ENCODE measurements at places on chromosomes 2 and 18. TPM values are rescaled to one million over a fixed set of nuclear protein-coding genes. Genes with fewer than 3 reads are reported as not detected.

GRCh38 chr2:101159526-101159925 lies 8.3 kb upstream of the TBC1D8 start:
- DNase-seq, result no peak
- no peaks in the 10 kb centered on the region for H3K27me3 ChIP-seq
- no peaks in the 10 kb centered on the region for H3K36me3 ChIP-seq
- H3K27ac ChIP-seq, result no peak overlapping the region
- H3K4me1 ChIP-seq, result no peaks in the 10 kb centered on the region

DNA sequence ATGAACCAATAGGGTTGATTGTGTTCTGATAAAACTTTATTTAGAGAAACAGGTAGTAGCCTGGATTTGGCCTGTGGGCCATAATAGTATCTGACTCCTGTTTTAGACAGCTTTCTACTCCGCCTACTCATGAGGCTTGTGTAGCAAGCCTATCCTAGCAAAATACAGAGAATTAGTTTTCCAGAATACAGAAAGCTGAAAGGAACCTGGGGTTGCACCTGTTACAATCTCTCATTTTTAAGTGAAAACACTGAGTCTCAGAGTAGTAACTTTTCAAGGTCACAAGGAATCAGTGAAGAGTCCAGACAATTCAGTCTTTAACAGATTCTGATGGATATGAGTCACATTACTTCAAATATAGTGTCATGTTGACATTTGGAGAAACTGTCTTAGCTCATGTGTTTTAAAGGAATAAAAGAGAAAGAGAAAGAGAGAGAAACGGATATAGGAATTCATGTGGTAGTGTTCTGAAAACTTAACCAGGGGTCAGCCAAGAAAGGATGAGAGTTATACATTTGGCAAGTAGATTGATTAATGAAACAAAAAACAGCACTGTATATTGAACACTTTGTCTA lies 17.0 kb downstream of the ARHGAP28 start:
- H3K4me3 ChIP-seq, result no peak overlapping the region
- peaks cover 6% of the 10 kb centered on the region for H3K4me1 ChIP-seq
- no peaks in the 10 kb centered on the region for H3K27me3 ChIP-seq
- H3K27ac ChIP-seq, result no peak overlapping the region

DNA sequence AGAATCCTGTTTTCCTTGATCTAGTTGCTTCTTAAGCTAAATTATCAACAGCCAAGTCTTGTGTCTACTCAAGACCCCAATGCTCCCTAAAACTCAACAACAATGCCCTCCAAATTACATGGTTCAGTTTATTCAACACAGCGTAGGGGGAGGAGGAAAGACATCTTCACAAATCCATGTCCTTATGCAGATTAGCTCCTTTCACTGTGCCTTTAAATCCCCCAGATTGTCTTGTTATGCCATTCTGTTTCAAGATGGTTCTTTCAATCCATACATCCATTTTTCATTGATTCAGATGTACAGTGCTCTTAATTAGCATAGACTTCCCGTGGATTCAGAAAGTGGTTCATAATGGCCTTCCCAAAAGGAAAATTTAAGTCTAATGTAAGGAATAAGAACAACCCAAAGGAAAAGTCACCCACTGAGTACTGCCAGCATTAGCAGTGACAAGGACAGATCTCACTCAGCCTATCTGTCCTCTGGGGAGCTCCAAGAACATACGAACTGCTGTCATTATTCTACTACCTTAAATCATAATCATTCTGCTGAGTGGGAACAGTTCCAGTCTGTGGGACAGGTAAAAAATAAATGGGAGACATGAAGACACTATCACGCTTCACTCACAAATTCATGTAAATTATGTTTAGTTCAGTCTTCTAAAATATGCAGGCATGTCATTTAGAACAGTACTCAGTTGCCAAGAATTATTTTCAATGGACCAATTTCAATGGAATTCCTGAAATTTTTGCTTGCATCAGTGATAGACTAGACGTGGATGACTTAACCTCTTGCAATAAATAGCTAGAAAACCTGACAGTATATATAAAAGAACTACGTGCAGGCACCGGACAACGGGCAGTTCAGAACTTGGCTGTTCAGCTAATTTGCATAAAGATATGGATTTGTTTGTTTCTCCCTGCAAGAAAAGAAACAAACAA lies 58.9 kb upstream of the RNU4ATAC start:
- no peak overlapping the region for H3K27ac ChIP-seq
- no peak for DNase-seq
- peaks cover 11% of the 10 kb centered on the region for H3K4me1 ChIP-seq
- no peaks in the 10 kb centered on the region for H3K27me3 ChIP-seq
- peaks cover 30% of the 10 kb centered on the region for H3K36me3 ChIP-seq

- no peak overlapping the region for H3K4me3 ChIP-seq
- H3K36me3 ChIP-seq, result no peaks in the 10 kb centered on the region
- H3K4me1 ChIP-seq, result peaks cover 3% of the 10 kb centered on the region
- H3K27me3 ChIP-seq, result no peaks in the 10 kb centered on the region
- H3K27ac ChIP-seq, result no peak overlapping the region
Observed at GRCh38 chr2:188956290-188956689, 17.9 kb upstream of the COL3A1 start.

DNA sequence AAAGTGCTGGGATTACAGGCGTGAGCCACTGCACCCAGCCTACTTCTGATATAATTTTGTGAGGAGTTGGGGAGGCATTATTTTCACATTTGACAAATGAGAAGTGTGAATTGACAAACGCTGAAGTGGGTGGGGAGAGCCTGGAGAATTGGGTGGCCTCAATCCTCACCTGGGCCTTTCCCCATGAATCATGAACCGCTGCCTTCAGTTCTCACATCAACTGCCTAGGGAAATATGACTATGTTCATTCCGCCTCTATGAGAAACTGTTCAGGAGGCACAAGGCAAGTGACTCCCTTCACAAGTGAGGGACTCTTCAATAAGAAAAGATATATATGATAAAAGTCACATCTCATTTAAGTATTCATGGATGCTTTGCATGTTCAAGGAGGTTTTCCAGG lies 96.6 kb upstream of the RND3 start:
- H3K4me3 ChIP-seq, result no peak overlapping the region
- no peaks in the 10 kb centered on the region for H3K27me3 ChIP-seq
- no peak for DNase-seq
- H3K27ac ChIP-seq, result no peak overlapping the region
- H3K4me1 ChIP-seq, result no peaks in the 10 kb centered on the region

DNA sequence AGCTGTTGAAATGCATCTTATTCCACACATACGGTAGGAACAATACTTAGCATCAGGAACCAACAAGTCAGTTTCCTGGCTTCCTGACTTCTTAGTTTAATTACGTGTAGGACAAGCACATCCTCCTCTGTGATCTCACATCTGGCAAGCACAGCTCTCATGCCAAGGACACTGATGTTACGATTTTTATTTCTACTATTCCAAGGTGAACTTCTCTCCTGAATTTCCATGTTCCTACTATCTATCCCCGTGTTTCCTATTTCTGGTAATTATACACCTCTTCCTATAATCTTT lies 374.0 kb downstream of the NCKAP5 start:
- H3K36me3 ChIP-seq, result no peaks in the 10 kb centered on the region
- H3K27me3 ChIP-seq, result no peaks in the 10 kb centered on the region
- no peak for DNase-seq

- H3K4me1 ChIP-seq, result peaks cover 43% of the 10 kb centered on the region
- H3K4me3 ChIP-seq, result no peak overlapping the region
- H3K27me3 ChIP-seq, result no peaks in the 10 kb centered on the region
Observed at GRCh38 chr2:70519453-70519852, 34.2 kb downstream of the TGFA start.

DNA sequence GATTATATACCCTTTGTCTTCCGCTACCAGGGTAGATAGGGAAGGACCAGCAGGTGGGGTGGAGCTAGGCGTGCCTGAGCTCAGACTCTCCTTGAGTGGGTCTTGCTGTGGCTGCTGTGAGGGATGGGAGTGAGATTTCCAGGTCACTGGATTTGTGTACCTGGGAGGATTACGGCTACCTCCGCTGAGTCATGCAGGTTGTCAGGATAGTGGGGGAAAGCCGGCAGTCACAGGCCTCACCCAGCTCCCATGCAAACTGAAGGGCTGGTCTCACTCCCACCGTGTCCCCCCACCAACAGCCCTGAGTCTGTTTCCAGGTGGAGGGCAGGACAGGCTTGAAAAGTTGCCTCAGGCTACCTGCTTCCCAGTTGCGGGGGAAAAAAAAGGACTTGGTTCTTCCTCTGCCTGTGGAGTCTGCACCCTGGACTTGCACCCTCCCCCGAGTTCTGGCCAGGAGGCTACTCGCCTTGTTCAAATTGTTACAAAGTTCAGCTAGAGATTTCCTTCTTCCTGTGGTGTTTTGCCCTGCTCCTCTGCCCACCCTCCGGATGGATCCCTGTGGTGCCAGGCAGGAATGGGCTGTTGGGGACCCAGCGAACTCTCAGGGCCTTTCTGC lies 268.3 kb downstream of the VAPA start:
- H3K4me3 ChIP-seq, result no peak overlapping the region
- no peaks in the 10 kb centered on the region for H3K27me3 ChIP-seq
- no peak for DNase-seq
- H3K4me1 ChIP-seq, result no peaks in the 10 kb centered on the region

DNA sequence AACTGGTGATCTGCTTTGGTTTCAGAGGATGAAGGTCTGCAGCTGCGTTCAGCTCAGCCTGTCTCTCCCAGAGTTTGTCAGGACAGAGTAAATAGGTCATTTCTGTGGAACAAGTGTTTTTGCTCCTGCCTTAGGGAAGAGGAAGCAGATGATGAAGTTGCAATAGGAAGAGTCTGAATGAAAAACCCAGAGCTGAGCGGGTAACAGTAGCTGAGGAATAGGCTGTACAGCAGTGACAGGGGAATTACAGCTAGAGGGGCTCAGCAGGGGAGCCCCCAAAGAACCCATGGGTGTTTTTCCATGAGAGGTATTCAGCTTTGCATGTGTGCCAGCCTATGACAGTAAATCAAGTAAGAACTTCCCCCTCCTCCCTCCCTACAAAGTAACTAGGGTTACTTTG lies 10.3 kb upstream of the CYBRD1 start:
- no peaks in the 10 kb centered on the region for H3K27me3 ChIP-seq
- H3K27ac ChIP-seq, result no peak overlapping the region
- no peak overlapping the region for H3K4me3 ChIP-seq
- peaks cover 7% of the 10 kb centered on the region for H3K4me1 ChIP-seq

- H3K27ac ChIP-seq, result peak overlapping the region; percentile 50
- no peaks in the 10 kb centered on the region for H3K27me3 ChIP-seq
- no peak for DNase-seq
- no peak overlapping the region for H3K4me3 ChIP-seq
- peaks cover 8% of the 10 kb centered on the region for H3K36me3 ChIP-seq
Observed at GRCh38 chr2:200609028-200609614, 23.3 kb downstream of the AOX1 start.

- H3K27ac ChIP-seq, result peak overlapping the region; percentile 75
- peaks cover 13% of the 10 kb centered on the region for H3K4me1 ChIP-seq
- H3K27me3 ChIP-seq, result no peaks in the 10 kb centered on the region
- peak; percentile 79 for DNase-seq
- H3K36me3 ChIP-seq, result no peaks in the 10 kb centered on the region
- H3K4me3 ChIP-seq, result no peak overlapping the region
Observed at GRCh38 chr2:238684362-238685326, 163.2 kb upstream of the TWIST2 start.

DNA sequence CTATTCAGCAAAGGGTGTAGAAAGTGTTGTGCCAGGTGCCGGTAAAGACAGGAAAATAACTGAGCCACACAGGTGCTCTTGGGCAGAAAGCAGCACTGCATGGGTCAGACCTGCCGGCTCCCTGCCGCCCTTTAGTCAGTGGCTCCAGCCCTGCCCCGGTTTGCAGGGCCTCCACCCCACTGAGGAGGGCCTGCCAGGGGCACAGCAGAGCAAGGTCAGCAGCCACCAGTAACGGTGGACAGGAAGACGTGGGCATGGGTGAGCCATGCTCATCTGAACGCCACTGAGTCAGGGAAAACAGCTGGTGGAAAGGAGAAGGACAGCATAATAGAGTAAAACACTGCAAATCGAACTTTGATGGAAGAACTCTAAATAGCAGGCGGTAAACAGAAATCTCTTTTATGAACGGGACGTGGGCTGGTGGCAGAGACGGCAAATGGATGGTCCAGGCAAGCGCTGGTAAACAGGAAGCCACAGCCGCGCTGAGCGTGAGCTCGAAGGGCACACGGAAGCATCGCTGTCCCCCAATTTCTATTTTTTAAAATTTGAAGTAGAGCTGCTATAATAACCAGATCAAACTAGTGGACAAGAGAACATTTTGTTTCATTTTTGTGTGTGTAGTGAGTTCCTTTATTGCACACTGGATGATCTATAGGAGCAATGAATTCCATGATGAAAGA lies 141.8 kb upstream of the ALKAL2 start:
- no peaks in the 10 kb centered on the region for H3K36me3 ChIP-seq
- H3K27me3 ChIP-seq, result no peaks in the 10 kb centered on the region
- DNase-seq, result peak; percentile 56
- no peak overlapping the region for H3K27ac ChIP-seq
- H3K4me1 ChIP-seq, result no peaks in the 10 kb centered on the region

GRCh38 chr2:141496810-141497209 lies 634.0 kb downstream of the LRP1B start:
- H3K36me3 ChIP-seq, result no peaks in the 10 kb centered on the region
- H3K4me3 ChIP-seq, result no peak overlapping the region
- no peaks in the 10 kb centered on the region for H3K27me3 ChIP-seq
- H3K27ac ChIP-seq, result no peak overlapping the region
- no peaks in the 10 kb centered on the region for H3K4me1 ChIP-seq
- DNase-seq, result no peak

DNA sequence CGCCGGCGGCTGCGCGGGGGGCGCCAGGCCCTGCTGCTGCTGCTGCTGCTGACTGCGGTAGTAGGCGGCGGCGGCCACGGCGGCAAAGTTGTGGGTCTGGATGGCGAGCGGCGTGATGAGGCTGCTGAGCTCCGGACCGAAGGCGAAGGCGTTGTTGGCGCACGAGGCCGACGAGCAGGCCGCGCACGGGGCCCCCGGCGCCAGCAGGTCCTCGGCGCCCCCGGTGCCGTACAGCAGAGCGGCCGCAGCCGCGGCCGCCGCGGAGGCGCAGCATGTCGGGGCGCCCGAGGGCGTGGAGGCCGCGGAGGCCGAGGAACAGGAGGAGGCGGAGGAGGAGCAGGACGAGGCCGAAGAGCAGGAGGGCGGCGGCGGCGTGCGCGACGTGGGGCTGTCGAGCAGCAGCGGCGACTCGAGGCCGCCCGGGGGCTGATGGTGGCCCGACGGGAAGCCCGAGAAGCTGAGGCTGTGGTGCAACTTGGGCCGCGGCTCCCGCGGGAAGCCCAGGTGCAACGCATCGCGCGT lies 1.8 kb downstream of the ZFP36L2 start:
- peak overlapping the region; percentile 90 for H3K4me3 ChIP-seq
- peaks cover 29% of the 10 kb centered on the region for H3K36me3 ChIP-seq
- H3K27ac ChIP-seq, result peak overlapping the region; percentile 97
- H3K4me1 ChIP-seq, result peaks cover 52% of the 10 kb centered on the region
- no peaks in the 10 kb centered on the region for H3K27me3 ChIP-seq

DNA sequence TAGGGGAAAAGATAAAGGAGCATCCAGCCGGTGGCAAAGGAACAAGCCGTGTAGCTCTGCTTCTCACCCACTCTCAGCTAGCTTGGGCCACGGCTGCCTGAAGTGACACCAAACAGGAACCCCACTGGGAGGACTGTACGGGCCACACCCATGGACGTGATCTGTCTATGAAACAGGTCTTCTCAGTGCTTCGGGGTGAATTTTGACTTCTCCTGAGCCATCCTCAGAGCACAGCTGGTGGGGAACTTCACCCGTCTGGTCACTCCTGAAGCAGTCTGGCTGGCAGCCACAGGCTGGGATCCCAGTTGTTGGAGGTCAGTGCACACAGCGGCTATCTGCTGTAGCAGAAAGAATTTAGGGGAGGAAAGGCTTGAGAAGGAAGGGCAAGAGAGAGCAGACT lies 223.8 kb downstream of the FAM210A start:
- peak overlapping the region; percentile 18 for H3K27ac ChIP-seq
- no peak overlapping the region for H3K4me3 ChIP-seq

ICA1L gene
- total RNA-seq, result 4.2 TPM

RGPD3 gene
- 2.1 TPM for total RNA-seq

TUBB8B gene
- not detected for total RNA-seq

NT5DC4 gene
- total RNA-seq, result not detected

SERPINB8 gene
- total RNA-seq, result 61.5 TPM

KCNJ13 gene
- total RNA-seq, result 1.6 TPM

CD28 gene
- total RNA-seq, result 0.15 TPM

SS18 gene
- 140 TPM for total RNA-seq

RAX gene
- 0.18 TPM for total RNA-seq
